ENCODE measurements at places on chromosomes 2 and 18. TPM values are rescaled to one million over a fixed set of nuclear protein-coding genes. Genes with fewer than 3 reads are reported as not detected.

NYAP2 gene
- total RNA-seq = not detected

ST6GAL2 gene
- total RNA-seq = 0.09 TPM

REG3G gene
- total RNA-seq = not detected

SKOR2 gene
- total RNA-seq = not detected

DNA sequence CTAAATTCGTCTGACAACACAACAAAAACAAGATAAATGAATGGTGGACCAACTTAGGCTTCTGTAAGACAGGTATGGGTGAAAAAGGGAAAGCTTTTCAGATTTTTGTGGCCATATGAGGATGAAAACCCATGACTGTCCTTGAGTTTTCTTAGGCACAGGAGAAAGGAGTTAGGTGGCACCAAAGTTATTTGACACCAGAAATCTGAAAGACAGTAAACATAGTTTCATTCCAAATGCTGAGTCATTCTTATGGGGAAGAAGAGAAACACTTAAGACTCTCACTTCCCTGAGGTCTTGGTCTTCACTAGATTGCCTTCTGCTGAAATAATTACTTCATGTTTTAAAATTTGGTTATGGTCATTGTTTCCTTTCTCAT lies 5.2 kb upstream of the GPD2 start:
- peak; percentile 62 for DNase-seq

GRCh38 chr2:3468296-3468988 lies 50.9 kb downstream of the ADI1 start:
- no peak for DNase-seq

DNA sequence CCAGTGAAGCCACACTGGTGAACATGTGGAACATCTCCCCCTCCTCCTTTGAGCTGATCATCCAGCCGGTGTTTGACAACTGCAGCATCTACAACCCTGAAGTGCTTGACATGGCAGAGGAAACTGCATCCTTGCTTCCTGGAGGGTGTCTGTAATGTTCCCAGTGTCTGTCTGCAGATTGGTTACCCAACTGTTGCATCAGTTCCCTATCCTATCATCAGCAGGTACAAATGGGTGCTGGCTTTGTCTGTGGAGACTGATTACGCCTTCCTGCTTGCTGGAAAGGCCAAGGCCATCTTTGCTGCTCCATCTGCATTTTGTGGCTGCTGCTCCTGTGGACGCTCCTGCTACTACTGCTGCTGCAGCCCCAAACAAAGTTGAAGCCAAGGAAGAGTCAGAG lies 83.5 kb downstream of the SKA1 start:
- DNase-seq = no peak

- DNase-seq = no peak
Observed at GRCh38 chr2:236667526-236667925, 97.9 kb downstream of the ACKR3 start.

DNA sequence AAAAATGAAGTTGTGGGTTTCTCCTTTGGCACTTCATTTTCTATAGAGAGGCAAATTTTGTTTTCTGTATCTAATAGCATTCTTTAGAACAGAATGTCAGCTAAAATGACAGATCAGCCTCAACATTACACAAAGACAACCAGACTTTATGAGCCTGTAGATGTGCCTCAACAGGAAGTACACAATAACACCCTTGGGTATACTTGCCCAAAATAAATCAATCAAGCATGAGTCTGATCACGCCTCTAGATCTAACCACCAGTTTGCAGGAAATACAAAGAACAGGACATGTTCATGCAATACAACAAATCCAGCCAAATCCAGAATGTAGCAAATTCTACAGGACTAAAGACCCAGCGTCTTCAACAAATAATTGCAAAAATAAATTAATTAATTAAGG lies 11.2 kb upstream of the DAPL1 start:
- DNase-seq = no peak

DNA sequence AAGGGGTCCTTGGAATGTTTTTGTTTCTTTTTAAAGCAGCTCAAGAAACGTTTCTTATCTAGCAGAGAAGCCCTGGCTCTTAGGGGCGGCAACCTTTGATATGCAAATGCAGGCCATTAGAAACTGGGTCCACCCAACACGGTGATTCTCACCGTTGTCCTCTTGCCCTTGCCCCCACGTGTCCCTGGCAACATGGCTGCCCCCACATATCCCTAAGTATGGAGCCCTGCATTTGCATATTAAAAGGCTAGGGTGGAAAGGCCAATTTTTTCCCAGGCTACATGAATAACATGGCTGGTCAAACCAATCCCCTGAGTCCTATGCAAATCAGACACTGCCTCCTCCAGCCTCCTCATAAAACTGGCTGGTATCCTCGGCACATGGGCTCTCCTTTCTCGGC lies 230.1 kb upstream of the SPOPL start:
- DNase-seq = no peak

Measured in fibroblast of the aortic adventitia (primary cell).